ENCODE measurements at places on chromosomes 1 and 21.
A peak's percentile ranks its signal among the peaks of the same experiment; 100 is the strongest.

DNA sequence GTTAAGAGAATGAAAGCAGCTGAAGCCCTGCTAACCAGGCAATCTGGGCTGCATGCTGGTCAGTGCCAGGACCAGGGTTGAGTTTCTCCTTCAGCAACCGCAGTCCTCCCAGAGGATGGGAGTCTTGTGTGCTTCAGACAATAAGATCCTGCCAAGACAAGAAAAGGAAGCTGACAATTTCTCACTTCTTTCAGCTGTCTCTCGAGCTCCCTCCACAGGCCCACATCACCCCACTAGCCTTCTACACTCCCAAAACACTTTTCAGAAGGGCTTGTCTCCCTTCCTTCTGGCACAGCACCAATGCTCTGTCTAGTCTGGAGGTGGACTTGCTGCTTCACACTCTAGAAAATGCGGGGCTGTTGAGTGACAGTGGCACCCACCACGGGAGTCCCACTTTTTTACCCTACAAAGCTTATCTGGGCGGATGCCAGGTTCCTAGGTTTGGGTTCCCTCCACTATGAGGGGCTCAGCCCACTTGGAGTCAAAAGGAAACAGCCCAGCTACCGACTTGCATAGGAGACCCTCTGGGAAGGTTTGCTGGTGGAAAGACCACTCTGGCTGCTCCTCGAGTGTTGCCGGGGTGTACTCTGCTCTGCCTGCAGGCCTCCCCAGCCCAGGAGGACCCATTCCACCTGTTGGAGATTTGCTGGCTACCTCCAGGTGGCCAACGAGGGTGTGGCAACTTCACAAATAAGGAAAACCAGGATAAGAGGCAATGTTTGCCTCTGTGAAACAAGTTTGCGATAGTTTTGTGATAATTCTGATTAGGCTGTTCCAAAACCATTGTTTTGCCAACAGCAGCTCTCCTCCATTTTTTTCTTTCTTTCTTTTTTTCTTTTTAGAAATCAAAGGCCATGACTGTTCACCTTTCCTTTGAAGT is 68.9 kb downstream of the TENT5C start:
- peak; percentile 67 for DNase-seq

DNA sequence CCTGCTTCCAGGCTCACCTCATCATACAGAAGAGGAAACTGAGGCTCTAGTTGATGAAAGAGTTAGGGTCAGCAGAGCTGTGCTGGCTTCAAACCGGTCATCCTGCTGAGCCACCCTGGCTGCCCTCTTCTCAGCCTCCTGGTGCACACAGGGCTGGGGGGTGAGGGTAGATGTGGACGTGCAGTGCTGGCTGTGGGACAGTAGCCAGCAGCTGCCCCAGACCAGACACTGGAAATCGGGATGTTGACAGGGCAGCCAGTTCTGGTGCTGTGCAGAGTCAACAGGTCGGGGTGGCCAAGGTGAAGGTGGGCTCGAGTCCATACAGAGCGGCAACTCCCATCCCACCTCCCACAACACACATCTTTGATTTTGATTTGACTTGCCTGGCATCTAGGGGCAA is 1.5 kb upstream of the CLCNKA start:
- DNase-seq: no peak

GRCh38 chr1:88649932-88650331 is 34.1 kb upstream of the PKN2 start:
- DNase-seq: no peak

GRCh38 chr1:70397013-70397412 is 14.1 kb upstream of the CTH start:
- DNase-seq: no peak

Data from MG63 (cell line).